RPMI7951 (cell line): ENCODE measurements at places on chromosomes 1 and 21. TPM values are rescaled to one million over a fixed set of nuclear protein-coding genes. Genes with fewer than 3 reads are reported as not detected.

The KRTAP12-2 gene
- total RNA-seq: not detected in 2 replicates

The ACTL8 gene
- 0.20 and 0.48 TPM in 2 replicates for total RNA-seq

The MCM3AP gene
- 27.5 and 37.5 TPM in 2 replicates for total RNA-seq

The LRRC71 gene
- not detected in 2 replicates for total RNA-seq

The NTMT2 gene
- total RNA-seq: not detected in 2 replicates

The FMO1 gene
- 0.10 and 0.12 TPM in 2 replicates for total RNA-seq

The DENND2C gene
- total RNA-seq: 0.29 and 0.36 TPM in 2 replicates

The CA6 gene
- not detected in 2 replicates for total RNA-seq

The TNFRSF1B gene
- not detected in 2 replicates for total RNA-seq

The CFHR2 gene
- not detected in 2 replicates for total RNA-seq
